ENCODE measurements at places on chromosomes 4 and X.
A peak's percentile ranks its signal among the peaks of the same experiment; 100 is the strongest.

DNA sequence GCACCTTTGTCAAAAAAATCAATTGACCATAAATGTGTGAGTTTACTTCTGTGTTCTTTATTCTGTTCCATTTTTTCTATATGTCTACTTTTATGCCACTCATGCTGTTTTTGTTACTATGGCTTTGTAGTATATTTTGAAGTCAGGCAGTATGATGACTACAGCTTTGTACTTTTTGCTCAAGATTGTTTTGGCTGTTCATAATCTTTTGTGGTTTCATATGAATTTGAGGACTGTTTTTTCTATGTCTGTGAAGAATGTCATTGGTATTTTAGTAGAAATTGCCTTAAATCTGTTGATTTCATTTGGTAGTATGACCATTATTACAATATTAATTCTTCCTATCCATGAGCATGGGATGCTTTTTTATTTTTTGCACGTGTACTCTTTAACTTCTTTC lies 346.8 kb downstream of the PPP3CA start:
- no peak for DNase-seq

GRCh38 chr4:48913346-48913745 lies 6.8 kb upstream of the OCIAD2 start:
- DNase-seq: no peak

- DNase-seq: no peak
Observed at GRCh38 chrX:134676436-134676835, 18.2 kb upstream of the PLAC1 start.

GRCh38 chrX:132119821-132120515 lies 7.9 kb downstream of the FRMD7 start:
- no peak for DNase-seq

DNA sequence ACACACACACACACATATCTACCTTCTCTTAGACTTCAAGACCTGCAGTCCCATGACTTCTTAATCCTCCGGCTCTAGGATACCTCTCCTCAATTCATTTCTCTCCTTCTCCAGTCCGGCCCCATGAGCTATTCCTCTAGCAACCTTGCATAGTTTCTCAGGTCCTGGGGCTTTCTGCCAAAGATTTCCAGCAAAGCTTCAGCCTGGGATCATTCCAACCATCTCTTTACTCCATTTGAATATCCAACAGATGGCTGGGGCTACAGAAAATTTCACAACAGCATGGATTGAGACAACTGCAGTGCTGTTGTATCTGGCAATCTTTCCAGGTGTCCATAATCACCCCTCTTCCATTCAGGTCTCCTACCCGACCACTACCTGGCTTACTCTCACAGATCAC lies 184.1 kb downstream of the DCHS2 start:
- DNase-seq: no peak

DNA sequence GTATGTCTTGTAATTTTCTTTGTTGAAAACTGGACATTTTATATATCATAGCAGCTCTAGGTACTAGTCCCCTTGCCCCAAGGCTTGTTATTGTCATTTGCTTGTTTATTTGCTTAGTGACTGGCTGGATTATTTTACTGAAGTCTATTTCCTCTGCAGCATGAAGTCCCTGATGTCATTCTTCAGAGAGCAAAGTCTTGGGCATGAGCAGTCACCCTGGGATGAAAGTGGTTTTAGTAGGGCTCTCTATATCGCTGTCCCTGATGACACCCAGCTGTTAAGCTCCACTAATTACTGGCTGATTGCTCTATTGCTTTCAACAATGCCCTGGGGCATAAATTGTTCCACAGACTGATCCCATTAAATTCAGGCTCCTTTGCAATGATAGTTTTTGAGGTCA lies 113.5 kb upstream of the USP9X start:
- no peak for DNase-seq

- no peak for DNase-seq
Observed at GRCh38 chr4:159297091-159297490, 194.2 kb downstream of the RAPGEF2 start.

GRCh38 chr4:106941841-106942240 lies 94.3 kb downstream of the DKK2 start:
- no peak for DNase-seq

- no peak for DNase-seq
Observed at GRCh38 chr4:1985294-1985693, 23.5 kb downstream of the NELFA start.

GRCh38 chr4:23305026-23305425 lies 584.8 kb downstream of the PPARGC1A start:
- DNase-seq: no peak

DNA sequence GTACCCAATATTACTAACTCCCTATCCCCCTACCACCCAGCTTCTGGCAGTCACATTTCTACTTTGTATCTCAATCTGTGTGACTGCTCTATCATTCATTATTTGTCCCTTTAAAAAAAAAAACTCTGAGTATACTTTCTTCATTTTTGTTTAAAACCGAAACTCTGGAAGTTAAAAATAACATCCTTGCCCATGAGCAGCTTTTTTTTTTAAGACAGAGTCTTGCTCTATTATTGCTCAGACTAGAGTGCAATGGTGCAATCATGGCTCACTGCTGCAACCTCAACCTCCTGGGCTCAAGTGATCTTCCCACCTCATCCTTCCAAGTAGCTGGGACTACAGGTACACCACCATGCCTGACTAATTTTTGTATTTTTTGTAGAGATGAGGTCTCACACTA lies 15.8 kb downstream of the UBE2K start:
- no peak for DNase-seq

GRCh38 chr4:5923376-5923775 lies 30.5 kb upstream of the CRMP1 start:
- no peak for DNase-seq

DNA sequence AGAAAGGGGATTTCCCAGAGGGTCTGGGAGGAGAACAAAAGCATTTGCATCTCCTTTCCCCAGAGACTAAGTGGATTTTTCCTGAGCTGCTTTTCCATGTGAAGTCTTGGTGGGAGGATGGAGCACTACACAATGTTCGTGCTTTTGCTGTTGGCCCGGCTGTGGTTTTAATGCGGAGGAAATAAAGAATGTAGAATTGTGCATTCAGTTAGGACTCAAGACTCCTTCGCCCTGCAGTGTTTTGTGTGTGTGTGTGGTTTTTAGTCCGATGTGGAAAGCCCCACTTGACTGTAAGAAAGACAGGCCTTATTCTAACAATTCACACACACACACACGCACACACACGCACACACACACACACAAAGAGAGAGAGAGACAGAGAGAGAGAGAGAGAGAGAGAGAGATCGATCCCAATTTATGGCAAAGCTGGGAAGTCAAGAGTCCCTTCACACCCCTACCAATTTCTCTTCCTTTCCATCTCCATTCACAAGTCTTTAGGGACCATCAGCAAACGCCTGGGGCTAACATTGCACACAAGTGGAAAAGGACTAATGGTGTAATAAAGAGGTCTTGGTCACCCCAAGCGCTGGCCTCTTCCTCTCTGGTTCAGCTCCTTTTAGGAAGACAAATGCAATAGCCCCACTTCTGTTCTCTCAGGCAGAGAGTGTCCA lies 44.2 kb downstream of the CLDN34 start:
- no peak for DNase-seq

DNA sequence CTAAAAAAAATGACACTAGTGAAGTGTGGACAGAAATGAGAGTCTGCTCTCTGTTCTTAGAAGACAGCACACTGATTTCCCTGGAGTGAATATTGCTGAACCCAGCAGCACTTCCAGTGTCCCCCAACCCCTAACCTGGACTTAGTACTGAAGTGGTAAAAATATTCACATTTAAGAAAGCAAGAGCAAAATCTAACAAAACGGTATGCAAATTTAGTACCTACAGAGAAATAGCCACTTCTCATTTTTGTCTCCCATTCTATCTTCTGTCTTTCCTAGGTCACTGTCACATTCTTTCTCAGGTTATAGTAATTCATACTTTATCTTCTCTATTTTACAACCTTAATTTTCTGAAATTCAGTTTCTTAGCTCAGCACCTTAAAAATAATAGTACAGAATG lies 274.7 kb downstream of the CFAP299 start:
- no peak for DNase-seq

DNA sequence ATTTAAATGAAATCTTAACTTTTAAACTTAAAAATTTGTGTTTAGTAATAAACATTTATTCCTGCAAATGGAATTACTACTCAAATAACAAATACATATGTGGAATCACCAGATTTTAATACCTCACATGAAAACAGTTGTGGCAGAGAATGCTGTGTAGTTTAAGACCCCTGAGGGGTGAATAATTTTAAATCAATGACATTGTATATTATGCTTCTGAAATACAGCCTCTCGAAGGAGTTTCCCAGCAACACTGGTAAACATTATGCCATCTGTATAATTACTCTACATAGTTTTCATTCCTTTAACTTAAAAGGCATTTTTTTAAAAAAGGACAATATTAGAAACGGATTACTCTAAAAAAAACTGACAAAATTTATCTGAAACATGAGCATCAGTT lies 2313.3 kb downstream of the ARAP2 start:
- DNase-seq: no peak

DNA sequence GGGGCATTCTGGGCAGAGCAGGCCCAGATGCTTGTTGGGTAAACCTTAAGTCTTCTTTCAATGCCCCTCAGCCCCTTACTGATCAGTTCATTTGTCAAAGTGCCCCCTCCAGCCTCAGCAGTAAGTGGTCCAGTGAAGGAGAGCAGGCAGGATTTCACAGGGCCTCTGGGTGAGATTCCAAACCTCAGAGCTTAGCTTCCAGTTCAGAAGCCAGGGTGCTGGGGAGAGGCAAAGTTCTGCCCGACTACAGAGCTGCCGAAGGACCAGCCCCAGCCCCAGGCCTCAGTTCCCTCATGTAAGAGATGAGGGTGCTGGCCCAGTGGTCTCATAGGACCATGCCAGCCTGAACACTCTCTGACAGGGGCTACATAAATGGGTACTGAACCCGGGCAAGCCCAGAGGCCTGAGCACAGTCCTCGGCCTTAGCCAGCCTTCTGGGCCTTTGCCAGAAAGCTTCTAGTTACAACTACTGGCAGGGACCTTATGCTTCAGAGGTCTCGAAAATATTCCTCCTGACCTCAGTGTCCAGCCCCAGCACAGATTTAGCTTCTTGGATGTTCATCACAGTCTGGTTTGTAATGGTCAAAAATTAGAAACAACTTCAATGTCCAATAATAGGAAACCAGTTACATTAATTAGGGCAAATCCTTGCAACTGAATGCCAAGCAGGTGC lies 851 bp upstream of the RIPPLY1 start:
- DNase-seq: no peak

DNA sequence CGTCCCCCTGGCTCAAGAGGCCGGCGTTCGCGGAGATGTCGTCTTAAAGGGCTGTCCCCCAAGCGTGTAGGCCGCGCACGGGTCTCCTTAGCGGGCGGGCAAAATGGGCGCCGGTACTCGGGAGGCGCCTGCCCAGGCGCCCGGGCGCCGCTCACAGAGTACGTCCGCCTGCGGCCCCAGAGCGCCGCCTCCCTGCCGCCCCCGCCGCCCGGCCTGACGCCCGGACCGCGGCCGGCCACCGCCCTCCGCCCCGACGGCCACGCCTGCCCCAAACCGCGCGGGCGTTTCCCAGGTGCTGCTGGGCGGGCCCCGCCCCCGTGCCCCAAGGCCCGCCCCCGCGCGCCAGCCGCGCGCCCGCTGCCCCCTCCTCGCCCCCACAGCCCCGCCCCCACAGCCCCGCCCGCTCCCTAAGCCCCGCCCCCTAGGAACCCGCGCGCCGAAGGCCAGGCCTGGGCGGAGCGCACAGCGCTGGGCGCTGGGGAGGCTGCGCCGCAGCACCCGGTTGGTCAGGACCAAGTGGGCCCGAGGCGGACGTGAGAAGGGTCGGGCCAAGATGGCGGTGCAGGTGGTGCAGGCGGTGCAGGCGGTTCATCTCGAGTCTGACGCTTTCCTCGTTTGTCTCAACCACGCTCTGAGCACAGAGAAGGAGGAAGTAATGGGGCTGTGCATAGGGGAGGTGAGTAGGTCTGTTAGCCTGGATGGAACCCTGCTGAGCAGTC lies at the start of the genes BRCC3, CMC4 and MTCP1:
Gene BRCC3, plus strand, starts transcription at position 534 of the 719 bp plus-strand sequence. Its CDS starts 20 bp downstream, at position 554.
Gene CMC4, minus strand, starts transcription at position 162 of the 719 bp plus-strand sequence. CDS start 7,113 bp downstream, outside the sequence.
Gene MTCP1, minus strand, starts transcription at position 162 of the 719 bp plus-strand sequence. CDS start 5,126 bp downstream, outside the sequence.
- DNase-seq: peak; percentile 77

DNA sequence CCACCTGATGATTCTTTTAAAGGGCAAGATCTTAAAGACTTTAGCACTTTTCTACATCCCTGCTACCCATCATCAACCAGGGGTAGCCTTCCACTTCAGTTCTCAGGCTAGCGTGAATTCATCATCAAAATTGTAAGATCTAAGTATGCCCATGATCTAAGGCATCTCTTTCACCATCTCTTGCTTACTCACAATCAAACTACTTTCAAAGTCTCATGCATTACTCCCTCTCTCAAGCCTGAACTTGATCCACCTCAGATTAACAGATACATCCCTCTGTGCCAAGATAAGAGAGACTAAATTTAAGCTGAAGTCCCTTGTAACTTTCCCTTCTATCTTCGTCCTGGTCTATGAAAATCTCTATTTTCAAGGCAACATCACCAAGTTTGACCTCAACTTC lies 62.8 kb downstream of the DHX15 start:
- no peak for DNase-seq

DNA sequence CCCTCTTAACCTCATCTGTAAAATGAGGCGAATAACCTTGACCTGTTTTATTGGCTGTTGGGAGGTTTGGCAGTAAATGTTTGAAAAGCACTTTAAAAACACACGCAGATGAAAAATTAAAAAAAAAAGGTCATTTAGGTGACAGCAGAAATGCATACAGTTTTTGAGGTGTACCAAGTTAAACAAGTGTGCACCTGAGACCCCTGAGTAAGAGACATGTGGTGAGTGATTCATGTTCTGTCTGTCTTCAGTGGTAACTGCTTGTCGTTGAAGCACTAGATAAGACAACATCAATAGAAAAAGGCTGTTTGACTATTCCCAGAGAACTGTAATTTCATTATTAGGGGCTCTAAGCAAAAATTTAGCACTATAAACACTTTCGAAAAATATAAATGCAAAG lies 608.4 kb upstream of the PITX2 start:
- DNase-seq: no peak

DNA sequence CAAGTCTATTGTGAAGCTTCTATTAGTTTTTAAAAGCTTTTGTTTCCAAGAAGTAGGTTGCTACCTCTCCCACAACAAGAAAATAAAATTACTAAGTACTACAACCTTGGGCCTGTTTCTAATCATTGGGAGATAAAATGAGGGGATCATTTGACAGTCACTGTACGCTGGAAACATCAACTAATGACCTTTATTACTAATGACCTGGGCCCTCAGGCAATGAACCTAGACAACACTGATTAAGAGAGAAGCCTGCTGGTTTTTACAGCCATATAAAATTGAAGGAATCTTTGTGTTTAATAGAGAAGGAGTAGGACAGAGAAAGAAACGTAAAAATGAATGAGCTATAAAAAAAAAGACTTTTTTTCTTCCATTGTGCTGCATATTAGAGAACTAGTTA lies 1000.9 kb downstream of the STPG2 start:
- DNase-seq: no peak

- DNase-seq: no peak
Observed at GRCh38 chr4:10816571-10816970, 132.0 kb upstream of the CLNK start.

DNA sequence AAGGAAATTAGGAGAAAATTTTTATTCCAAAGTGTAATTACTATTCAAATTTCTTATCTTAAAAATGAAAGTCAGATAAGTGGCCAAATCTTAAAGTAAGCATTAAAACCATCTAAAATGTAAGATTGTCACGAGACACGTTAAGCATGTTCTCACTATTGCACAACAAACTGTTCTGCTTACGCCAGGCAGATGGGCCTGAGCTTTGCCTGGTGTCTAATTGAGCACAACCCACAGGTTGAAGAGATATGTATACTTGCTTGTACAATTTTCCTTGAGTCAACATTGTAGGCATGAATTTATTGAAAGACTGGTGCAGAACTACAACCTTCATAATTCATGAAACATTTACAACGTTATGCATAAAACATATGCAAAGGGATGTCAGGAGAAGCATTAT lies 3.9 kb downstream of the RNF128 start:
- DNase-seq: no peak

GRCh38 chrX:115236560-115236959 lies 2.7 kb upstream of the LRCH2 start:
- no peak for DNase-seq

All from activated T-cell treated with anti-CD3 and anti-CD28 coated beads for 48 hours (primary cell).